ENCODE measurements at places on chromosomes 13 and 19.

- DNase-seq: no peak
These were observed 203.9 kb downstream of the SHISA2 start for GRCh38 chr13:25847635-25848626.

DNA sequence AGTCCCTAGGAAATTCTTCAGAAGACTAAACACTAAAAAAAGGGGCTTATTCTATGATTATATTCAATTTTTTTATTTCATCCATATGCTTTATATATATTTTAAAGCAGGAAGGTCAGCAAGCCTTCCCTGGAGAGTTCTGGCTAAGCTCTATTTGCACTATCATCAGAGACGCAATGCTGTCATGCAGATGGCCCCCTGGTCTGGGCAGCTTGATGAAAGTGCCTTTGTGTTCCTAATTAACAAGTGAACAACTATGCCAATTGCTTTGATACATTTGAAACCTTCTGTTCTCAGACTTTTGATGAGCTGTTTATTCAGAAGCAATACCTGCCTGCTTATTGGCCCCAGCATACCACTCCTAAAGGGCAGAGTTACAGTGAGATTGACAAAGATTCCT lies 1344.6 kb downstream of the OLFM4 start:
- no peak for DNase-seq

DNA sequence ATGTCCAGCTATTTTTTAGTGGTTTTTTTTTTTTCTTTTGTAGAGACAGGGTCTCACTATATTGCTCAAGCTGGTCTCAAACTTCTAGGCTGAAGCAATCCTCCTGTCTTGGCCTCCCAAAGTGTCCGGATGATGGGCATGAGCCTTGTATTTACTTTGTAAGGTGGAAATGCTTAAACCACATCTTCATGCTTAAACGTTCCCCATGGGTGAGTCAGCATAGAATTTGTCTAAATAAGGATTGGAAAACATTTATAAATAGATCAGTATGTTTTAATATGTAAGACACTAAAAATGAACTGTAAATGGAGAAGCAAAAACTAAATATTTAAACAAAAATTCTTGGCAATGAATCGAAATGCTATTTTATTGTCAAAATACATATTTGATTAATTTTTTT lies 698.0 kb downstream of the PCDH9 start:
- DNase-seq: peak; percentile 11

DNA sequence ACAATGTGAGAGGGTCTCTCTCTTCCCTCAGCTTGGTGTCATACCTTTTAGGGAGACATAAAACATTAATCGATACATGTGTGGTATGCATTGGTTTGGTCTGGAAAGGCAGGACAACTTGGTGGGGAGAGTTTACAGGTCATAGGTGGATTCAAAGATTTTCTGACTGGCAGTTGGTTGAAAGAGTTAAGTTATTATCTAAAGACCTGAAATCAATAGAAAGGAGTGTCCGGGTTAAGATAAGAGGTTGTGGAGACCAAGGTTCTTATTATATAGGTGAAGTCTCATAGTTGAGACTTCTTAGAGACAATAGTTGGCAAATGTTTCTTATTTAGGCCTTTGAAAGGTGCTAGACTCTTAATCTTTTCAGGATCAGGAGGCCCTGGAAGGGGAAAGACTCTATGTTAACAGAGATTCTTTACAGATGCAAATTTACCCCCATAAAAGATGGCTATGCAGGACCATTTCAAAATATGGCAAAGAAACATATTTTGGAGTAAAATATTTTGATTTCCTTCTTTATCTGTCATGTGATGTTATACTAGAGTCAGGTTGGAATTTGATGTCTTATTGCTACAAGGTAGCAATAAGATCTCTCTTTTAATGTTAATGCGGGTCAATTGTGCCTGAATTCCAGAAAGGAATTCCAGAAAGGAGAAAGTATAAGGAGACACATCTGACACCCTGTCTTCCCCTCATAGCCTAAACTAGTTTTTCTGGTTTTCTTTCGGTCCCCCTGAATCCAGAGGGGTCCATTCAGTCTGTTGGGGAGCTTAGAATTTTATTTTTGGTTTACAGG lies 59.2 kb upstream of the RCBTB2 start:
- no peak for DNase-seq

DNA sequence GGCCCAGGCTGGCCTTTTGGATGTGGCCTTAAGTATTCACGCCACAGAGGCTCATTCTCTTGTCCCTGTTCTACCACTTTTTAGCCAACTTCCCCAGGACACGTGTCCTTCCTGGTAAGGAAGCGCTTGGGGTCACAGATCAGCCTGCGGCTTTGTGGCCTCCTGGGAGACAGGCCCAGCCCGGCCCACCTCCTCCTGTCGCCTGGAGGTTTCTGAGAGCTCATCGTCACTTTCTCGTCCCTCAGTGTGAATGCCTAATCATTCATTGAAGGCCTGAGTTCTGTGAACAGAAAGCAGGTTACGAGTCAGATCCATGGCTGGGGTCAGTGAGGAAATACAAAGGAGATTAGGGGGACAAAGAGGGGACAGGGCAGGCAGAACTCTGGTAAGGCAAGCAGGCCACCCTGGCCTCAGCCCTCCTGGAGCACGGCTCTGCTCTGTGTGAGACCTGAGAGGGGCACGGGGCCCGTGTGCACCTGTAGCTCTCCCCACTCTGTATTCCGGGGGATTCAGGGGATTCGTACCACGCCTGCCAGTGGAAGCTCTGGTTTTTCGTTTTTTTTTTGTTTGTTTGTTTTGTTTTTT lies 38.6 kb upstream of the TSHZ3 start:
- DNase-seq: no peak

GRCh38 chr13:42807241-42807640 lies 25.9 kb downstream of the FAM216B start:
- DNase-seq: no peak

- no peak for DNase-seq
These were observed 33.4 kb downstream of the CAB39L start for GRCh38 chr13:49410477-49410876.

DNA sequence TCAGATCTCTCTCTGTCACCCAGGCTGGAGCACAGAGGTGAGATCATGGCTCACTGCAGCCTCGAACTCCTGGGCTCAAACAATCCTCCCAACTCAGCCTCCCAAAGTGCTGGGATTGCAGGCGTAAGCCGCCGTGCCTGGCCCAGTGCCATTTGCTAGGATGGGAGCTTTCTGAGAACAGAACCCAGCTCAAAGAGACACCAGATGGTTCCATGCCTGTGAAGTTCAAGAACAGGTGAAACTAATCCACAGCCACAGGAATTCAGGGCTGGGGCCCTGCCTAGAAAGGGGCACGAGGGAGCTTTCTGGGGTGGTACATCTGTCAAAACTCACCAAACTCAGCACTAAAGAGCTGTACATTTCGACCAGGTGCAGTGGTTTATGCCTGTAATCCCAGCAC lies 4.2 kb downstream of the SLC7A9 start:
- DNase-seq: no peak

DNA sequence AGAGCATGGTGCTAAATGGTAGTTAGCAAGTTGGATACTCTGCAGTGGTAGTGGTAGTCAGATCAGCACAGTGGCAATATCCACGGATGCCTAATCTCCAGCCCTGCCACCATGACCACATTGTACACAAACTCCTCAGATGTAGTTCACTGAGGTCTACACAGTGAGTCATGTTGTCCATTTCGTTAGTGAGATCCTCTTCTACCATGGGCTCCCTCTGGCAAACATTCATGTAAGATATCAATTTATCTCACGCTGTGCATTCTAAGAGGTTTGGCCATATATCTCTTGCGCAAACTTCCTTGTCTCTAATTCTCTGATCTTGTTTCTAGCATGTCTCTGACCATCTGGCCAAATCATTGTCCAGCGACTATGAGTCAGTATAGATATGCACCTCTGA lies 58.2 kb downstream of the POLR1D start:
- DNase-seq: no peak

- no peak for DNase-seq
These were observed 248.0 kb upstream of the MAB21L1 start for GRCh38 chr13:35724446-35724845.

GRCh38 chr13:101647760-101648159 lies 195.3 kb downstream of the ITGBL1 start:
- no peak for DNase-seq

Measured in urothelium cell line (cell line).